ENCODE measurements at places on chromosomes 7 and 10. TPM values are rescaled to one million over a fixed set of nuclear protein-coding genes. Genes with fewer than 3 reads are reported as not detected.

DNA sequence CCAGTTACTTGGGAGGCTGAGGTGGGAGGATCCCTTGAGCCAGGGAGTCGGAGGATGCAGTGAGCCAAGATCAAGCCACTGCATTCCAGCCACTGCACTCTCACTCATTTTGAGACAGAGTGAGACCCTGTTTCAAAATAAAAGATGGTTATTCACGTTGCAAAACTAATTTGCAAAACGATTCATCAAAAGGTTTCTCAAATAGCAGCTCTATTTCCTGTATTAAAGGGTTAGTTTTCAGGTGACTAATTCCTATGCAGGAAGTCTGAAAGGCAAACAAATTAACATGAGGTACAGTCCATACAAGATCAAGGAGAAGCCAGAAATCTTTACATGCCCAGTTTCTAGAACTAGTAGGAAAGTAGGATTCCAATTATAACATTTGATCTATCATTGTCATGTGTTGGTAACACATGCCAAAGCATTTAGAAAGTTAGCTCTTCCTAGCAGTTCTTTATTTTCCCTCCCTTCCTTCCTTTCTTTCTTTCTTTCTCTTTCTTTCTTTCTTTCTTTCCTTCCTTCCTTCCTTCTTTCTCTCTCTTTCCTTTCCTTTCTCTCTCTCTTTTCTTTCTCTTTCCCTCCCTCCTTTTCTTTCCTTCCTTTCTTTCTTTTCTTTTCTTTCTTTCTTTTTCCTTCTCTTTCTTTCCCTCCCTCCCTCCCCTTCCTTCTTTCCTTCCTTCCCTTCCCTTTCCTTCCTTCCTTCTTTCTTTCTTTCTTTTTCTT lies 49.3 kb downstream of the DENND2A start:
- no peak for DNase-seq

DNA sequence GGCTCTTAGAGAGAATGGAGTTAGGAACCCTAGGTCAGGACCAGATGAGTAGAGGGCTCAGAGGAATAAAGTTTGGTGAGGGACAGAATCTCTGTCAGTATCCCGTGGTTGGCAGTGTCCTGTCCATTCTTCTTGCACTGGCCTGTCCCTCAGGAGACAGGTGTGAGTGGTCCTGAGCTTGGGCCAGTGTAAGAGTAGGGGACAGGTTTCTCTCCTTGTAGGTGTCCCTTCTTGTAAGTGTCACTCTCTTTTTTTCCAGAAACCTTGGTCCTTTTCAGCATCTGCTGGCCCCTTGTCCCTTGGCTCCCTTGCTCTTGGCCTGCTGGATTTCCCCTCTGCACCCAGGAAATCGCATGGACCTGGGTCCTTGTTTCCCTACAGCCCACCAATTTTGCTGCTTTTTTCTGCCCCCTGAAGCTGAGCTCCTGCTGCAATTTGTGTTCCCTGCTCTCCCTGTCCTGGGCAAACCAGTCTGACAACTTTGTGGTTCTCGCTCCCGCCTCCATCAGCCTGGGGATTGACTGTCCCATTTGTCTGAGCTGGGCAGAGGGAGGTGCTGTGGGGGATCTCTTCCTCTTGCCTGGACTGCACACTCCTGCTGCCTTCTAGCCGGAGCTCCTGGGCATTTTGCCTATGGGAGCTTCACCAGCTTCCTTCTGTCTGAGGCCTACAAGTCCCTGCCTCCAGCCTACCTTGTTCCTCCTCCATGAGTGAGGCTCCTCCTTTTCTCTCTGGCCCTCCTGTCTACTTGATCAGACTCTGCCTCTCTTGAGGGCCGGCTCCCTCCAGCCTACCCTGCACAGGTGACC lies 6.5 kb downstream of the TSPAN14 start:
- DNase-seq = peak; percentile 73

DNA sequence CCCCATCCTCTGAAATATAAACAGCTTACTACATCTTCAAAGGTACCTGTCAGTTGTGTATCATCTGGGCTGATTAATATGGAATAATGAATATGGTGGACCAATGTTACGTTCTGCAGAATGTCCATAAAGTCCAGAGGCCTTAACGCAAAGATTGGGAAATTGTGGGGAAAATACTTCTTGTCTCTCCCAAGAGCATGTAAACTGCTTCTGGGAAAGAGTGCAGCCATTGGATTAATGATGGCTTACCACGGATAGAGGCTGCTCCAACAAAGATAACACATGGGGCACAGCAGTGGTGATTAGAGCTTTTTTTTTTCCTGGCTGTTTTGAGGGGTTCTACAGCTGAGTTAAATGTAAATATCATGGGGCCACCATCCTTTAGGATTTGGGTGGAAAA lies 340.4 kb upstream of the AKR1E2 start:
- DNase-seq = no peak

- DNase-seq = no peak
Observed at GRCh38 chr7:112740667-112741066, 49.5 kb downstream of the TMEM168 start.

Gene SPDYE16
- not detected for total RNA-seq

Gene CYP2W1
- total RNA-seq = not detected

Gene EPO
- total RNA-seq = not detected
